ENCODE measurements at places on chromosomes 6 and 20.

GRCh38 chr6:2714111-2714895 lies 36.4 kb downstream of the MYLK4 start:
- peak; percentile 21 for DNase-seq

DNA sequence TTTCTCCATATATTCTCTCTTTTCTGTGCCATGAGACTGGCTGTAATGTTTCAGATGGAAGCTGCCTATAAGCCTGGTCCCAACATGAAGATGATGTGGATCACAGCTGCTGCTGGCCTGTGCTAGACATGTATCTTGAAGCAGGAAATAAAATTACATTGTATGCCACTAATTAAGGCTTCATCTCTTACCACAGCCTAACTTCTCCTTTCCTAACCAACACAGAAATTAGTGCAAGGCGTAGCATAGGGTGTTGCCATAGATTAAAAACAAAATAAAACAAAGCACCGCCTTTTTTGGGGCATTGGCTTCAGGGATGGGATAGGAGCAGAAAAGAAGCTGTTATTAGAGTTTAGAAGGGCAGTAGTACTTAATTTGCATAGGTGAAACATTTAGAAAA lies 4.7 kb upstream of the SLC17A4 start:
- no peak for DNase-seq

- no peak for DNase-seq
Observed at GRCh38 chr6:6891949-6892461, 215.8 kb upstream of the RREB1 start.

GRCh38 chr20:58116505-58116904 lies 111.9 kb downstream of the ANKRD60 start:
- no peak for DNase-seq

GRCh38 chr6:116468293-116468692 lies 7.1 kb downstream of the CALHM6 start:
- DNase-seq, result no peak

DNA sequence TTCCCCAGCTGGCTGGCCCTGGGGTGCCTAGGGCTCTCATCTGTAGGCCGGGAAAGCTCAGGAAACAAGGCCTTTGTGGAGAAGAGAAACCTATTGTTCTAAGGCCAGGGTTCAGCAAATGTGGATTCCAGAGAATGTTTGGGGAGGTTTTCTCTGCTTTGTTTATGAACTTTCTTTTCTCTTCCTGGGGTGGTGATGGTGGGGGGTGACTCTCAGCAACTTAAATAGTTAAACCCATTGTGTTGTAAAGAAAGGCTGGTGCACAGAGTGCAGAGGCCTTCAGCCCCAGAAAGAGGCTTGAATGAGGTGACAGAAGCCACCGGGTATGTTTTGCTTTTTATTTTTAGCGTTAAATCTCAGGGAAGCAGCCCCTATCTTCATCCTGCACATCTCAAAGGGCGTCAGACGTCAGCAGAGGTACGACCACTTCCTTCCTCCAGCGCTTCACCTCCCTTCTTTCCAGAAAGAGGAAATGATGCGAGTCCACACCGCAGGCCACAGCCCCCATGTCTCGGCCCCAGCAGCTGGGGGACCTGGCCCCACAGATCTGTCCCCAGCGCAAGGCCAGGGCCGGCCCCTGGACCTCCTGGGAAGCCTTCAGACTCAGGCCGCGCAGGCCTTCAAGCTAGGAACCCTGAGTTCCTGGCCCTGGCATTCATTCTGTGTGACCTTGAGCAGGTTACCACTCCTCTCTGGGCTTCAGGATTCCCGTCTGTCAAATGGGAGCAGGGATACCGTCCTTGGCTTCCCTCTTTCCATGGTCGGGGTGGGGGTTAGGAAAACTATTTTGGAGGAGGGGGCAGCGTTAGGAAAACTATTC lies 605 bp upstream of the PPP1R16B start:
- DNase-seq, result peak; percentile 72
